CD4-positive, alpha-beta T cell treated with Interleukin-1 beta for 1 hour (primary cell): ENCODE measurements at places on chromosomes 3 and 15.

- DNase-seq: no peak
Observed at GRCh38 chr3:150956376-150956775, 16.2 kb downstream of the CLRN1 start.

DNA sequence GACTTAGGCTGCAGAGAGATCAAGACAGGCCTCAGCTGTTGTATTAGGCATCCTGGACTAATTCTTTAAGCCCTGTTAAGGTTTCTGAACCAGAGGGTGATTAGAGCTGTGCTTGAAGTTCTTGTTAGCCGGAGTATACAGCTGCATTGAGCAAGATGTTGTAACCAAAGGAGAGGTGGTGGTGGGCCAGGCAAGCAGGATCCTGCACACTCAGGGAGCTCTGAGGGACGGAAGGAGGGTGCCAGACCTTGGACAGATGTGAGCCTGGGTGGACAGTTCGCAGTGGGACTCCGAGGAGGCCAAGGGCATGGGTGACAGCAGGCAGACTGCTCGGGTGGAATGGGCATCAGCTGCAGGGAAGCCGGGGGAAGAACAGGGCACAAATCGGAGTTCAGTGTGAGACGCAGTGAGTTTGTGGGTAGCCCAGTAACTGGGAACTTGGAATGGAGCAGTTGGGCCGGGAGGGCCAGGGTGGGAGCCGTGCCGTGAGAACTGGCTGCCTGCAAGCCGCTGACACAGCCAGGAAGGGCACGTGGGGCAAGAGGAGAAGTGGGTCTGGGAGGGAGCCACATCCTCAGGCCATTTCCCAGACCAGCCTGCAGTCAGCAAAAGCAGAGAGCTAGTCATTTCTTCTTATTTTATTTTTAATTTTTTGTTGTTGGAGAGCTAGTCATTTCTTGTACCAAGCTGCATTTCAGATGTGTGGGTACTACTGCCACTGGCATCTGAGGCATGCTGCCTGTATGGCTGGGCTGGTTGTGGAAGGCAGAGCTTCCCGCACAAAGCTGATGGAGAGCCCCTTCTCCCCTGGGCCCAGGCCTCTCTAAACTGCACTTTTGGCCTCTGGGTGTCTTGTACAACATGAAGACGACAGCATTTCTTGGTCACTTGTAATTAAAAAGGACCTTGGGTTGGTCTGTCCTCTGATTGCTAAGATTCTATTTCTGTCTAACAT lies 61.0 kb downstream of the PGPEP1L start:
- no peak for DNase-seq

DNA sequence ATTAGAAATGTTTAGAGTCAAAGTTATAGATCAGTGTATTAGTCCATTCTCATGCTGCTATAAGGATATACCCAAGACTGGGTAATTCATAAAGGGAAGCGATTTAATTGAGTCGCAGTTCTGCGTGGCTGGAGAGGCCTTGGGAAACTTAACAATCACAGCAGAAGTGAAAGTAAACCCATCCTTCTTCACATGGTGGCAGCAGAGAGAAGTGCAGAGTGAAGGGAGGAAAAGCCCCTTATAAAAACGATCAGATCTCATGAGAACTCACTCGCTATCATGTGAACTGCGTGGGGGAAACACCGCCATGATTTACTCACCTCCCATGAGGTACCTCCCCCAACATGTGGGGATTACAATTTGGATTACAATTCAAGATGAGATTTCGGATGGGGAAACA lies 871.5 kb downstream of the DIPK2A start:
- no peak for DNase-seq

GRCh38 chr3:16761571-16761970 lies 123.2 kb upstream of the PLCL2 start:
- no peak for DNase-seq

DNA sequence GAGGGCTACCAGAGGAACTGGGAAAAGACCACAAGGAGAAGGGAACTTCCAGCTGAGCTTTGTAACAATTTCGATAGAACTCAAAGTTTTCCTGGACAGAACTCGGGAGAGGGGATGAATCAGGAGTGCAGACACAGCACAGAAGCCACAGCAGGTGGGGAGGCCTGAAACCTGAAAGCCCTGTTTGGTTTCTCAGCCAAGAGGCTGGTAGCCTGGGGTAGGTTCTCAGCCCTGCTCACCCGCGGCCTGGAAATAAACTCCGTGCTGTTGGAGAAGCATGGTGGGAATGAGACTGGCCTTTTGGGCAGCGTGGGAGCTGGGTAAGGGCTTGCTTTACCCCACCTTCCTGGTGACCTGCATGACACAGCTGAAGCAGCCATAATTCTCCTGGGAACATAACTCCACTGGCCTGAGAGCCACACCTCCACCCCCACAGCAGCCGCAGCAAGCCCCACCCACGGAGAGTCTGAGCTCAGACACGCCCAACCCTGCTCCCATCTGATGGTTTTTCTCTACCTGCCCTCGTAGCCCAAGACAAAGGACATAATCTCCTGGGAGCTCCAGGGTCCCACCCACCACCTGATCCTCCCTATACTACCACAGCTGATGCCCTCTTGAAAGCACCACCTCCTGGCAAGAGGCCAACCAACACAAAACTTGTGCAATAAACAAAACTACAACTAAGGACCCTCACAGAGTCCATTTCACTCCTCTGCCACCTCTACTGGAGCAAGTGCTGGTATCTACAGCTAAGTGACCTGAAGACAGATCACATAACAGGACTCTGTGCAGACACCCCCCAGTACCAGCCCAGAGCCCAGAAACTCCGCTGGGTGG lies 52.5 kb upstream of the CHRM5 start:
- no peak for DNase-seq
